ENCODE measurements at places on chromosomes 2 and 18. TPM values are rescaled to one million over a fixed set of nuclear protein-coding genes. Genes with fewer than 3 reads are reported as not detected.

GRCh38 chr2:207225773-207226172 lies 60.0 kb upstream of the KLF7 start:
- DNase-seq, result no peak

The FAM228B gene
- 15.1 TPM for polyA plus RNA-seq

- DNase-seq, result no peak
Observed at GRCh38 chr18:46942646-46943045, 25.2 kb downstream of the KATNAL2 start.

DNA sequence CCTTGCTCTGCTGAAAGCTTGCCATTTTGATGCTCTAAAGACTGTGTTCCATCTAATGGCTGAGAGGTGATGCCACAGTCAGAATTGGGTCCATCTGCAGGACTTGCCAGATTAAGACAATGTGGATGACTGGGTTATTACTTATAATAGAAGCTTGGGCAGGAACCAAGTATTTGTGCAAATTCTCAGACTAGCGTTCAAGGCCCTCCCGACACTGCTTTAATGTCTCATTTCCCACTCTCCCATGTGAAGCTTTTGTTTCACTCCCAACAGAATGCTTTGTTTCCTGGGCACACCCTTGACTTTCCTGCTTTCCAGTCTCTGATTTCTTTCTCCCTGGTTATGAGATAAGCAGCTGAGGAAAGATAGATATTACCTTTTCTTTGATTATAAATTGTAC lies 215.8 kb downstream of the KCNS3 start:
- DNase-seq, result peak; percentile 4

The CTLA4 gene
- not detected for polyA plus RNA-seq

The CXCR2 gene
- polyA plus RNA-seq, result not detected

GRCh38 chr2:6812857-6813530 lies 52.7 kb downstream of the CMPK2 start:
- DNase-seq, result no peak

DNA sequence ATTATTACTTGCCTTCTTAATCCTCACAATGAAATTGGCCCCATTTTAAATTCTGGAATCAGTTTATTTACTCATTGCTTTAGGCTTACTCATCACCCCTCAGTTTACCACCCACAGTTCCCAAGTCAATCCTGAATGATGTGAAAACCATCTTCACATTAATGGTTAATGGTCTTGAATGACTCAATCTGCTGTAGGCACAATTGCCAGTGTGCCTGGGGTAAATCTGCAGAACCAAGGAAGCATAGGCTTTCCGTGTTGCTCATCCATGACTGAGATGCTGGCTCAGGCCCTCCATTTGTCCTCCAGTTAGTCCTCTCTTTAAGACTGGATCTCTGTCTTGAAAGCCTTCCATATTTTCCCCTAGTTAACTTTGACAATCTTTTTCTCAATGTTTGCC lies 164.5 kb downstream of the PMAIP1 start:
- DNase-seq, result peak; percentile 53

The GLI2 gene
- polyA plus RNA-seq, result 9.0 TPM

Measured in GM23248 (cell line).